CD4-positive, CD25-positive, alpha-beta regulatory T cell (primary cell): ENCODE measurements at places on chromosomes 7 and 10.

DNA sequence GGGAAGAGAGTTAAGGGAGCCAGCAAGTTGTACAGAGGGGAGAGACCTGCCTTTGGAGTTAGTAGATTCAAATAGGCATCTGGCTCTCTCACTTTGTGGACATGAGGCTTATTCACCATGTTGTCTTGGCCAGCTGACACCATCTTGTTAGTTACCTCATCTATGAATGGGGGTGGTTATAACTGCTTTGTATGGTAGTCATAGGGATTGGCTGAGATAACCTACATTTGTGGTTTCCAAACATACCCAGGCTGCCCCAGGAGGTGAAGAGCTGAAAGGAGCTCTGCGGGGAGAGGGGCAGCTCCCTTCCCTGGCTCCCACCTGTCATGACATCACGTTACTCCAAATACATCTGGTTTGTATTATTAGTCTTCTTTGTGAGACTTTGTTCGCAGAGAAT lies 393.3 kb upstream of the AUTS2 start:
- no peak for DNase-seq

DNA sequence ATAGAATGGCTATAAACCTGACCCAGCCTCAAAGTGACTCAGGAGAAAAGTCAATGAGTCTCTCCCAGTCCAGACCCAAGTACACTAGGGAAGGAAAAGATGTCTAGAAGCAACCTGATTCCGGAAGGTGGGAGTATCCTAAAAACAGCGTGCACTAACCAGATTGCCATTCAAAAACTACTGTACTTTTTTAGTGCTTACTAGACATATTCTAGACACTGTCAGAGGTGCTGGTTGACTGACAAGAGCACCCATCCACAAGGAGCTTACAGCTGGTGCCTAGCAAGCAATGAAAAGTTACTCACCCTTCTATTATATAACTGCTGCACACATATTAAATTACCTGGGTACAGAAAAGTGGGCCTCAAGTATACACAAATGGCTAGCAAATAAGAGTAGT lies 81.0 kb downstream of the SIRT1 start:
- no peak for DNase-seq

DNA sequence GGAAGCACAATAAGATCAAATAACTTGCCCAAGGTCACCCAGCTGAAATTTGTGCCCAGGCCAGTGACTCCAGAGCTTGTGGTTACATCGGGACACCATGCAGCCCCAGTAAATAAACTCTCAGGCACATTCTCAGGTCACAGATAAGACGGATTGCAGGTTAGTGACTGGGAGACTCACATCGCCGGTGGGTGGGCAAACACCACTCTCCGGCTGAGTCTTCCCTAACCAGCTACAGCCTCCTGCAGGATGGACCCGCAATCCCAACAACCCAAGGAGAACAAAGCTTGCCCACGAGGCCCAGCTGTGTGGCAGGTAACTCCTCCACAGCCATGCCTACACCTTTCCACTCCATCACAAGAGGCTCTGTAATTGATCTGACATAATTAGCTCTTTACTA lies 81.7 kb upstream of the EFCAB10 start:
- no peak for DNase-seq

GRCh38 chr7:95690367-95690947 lies 81.9 kb upstream of the DYNC1I1 start:
- no peak for DNase-seq

- DNase-seq = peak; percentile 72
These were observed 83.0 kb upstream of the DUSP5 start for GRCh38 chr10:110414548-110415309.

- peak; percentile 76 for DNase-seq
These were observed 44.9 kb upstream of the SVOPL start for GRCh38 chr7:138746073-138746472.

DNA sequence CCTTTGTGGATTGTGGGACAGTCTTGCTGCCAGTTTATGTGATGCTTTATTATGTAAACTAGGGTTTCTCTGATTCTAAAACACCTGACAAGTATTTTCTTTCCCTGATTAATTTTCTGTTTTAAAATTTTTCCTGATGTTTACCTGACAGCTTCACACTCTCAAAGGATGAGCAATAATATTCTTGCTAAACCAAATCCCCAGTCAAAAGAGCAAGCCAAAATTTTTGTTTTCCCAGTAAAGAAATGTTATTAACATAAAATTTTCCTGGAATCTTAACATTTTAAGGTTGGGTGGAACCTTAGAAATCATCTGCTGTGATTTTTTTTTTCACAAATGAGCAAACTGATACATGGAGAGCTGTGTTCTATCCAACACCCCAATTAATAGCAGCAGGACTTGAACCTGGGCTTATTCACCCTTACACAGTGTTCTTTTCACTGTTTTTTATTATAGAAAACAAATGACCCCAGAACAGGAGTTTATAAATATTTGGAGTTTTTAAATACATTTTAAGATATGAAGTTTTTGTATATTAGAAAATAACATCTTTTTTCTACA lies 185.2 kb upstream of the VIPR2 start:
- DNase-seq = no peak

DNA sequence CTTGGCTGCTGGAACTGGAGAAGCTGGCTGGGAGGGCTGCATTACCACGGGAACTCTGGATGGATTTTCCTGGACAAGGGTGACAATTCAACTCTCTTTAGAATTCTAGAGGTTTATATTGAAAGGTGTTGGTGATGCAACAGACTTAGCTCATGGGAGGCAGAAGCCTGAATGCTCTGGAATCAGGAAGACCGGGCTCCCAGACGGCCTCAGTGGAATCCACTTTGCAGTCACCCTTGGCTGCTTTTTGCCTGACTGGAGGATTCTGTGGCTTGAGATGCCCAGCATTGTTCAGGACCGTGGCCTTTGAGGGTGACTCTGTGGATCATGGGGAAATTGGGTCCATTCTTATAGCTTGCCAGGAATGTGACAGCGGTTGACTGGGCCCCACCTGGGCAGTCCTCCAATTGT lies 32.3 kb downstream of the PYROXD2 start:
- DNase-seq = no peak

DNA sequence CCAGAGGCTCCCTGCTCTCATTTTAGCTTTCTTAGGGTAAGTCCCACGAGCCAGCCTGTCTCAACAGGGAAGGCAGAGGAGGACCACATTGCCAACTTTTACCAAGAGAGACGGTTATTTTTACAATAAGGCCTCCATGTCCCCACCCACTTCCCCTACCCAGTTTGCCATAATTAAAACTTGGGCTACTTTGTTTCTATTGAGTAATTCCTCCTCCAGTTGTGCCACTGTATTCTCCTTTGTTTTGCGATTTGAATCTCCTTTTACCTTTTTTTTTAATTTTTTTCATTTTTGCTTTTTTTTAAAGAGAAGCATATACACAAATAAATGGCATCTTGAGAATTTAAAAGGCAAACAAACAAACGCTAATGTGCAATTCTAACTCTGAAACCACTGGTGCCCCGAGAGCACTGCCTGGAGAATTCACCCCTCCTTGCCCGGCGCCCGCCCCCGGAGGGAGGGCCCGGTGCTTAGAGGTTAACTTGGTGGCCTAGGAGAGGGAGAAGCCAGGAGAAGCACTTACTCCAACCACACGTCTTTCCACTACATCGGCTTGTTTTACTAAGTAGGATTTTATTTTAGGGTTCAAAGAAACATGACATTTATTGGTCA lies 282.3 kb downstream of the USP6NL start:
- DNase-seq = no peak

DNA sequence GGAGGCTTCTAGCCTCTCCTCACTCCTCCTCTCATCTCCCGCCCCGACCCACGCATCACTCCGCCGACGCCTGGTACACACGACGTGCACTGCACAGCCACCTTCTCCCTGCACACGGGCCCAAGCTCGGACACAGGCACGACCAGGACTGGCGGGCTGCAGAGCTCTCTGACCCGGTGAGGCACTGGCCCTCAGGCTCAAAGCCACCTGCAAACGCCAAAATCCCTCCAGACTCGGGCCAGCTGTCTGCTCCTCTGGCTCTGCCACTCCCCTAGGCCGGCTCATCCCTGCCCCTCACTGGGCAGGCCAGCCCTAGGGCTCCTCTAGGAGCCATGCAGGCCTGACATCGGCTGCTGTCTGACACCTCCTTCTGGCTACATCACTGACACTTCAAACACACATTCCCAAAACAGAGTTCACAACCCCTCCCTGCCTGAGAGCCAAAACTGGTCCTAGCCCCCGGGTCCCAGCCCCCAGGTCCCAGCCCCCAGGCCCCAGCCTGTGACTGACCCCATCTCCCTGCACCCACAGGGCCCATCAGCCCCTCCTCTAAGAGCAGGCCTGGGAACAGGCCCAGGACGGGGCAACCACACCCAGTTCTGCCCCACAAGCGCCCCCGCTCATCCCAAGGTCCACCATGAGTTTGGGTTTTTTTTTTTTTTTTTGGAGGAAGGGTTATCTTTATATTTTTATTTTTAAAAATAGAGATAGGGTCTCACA lies 35.1 kb downstream of the MAD1L1 start:
- DNase-seq = no peak

GRCh38 chr7:36513393-36513792 lies 123.7 kb downstream of the ANLN start:
- no peak for DNase-seq

GRCh38 chr7:108016841-108017775 lies 14.1 kb upstream of the LAMB1 start:
- no peak for DNase-seq

DNA sequence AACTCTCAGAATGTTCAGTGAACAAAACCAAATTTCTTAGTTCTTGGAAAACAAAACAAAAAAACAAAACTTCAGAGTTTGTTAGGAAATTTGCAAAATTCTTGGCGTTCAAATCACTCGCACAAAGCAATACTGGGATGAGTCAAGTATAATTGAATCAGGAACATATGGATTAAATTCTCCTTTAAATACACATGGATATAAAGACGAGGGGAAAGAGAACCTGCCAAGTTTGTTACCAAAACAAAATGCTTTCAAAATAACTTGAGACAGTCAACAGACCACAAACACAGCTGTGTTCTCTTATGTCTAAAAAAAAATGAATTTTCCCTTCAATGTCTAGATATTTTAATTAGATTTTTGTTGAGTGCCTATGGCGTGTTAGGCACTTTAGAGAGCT lies 93.5 kb upstream of the MPP7 start:
- DNase-seq = no peak

- no peak for DNase-seq
These were observed 36.9 kb downstream of the C1GALT1 start for GRCh38 chr7:7219216-7219615.

- DNase-seq = no peak
These were observed 8.8 kb upstream of the KLRG2 start for GRCh38 chr7:139492293-139492692.

GRCh38 chr7:50994753-50995319 lies 212.1 kb upstream of the GRB10 start:
- no peak for DNase-seq

DNA sequence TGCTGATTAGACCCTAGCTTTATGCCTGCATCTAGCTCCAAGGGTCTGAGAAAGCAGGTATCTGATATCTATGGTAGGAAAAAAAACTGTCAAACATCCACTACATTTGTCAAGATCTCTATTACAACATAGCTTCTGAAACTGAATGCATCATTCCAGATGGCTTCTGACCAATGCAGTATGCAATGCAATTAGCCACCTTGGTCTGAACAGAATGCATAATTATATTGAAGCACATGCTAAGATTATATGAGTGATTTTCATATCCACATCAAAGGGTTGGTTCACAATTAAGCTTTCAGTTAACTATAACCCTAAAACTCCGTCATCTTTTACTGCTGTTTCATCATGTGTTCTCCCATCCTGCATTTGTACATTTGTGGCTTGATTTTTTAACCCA lies 271.4 kb downstream of the POLR1F start:
- DNase-seq = no peak

GRCh38 chr10:94240901-94241300 lies 121.8 kb downstream of the NOC3L start:
- no peak for DNase-seq

- DNase-seq = peak; percentile 22
These were observed 609 bp downstream of the SGPL1 start for GRCh38 chr10:70816220-70816894.

DNA sequence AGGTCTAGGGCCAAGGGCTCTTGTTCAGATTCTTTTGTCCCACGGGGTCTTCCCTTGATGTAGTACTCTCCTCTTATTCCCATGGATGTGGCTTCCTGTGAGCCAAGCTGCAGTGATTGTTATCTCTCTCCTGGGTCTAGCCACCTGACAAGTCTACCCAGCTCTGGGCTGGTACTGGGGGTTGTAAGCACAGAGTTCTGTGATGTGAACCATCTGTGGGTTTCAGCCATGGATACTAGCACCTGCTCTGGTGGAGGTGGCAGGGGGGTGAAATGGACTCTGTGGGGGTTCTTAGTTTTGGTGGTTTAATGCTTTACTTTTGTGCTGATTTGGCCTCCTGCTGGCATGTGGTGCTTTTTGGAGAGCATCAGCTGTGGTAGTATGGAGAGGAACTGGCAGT lies 350.8 kb downstream of the DNAJB9 start:
- no peak for DNase-seq

DNA sequence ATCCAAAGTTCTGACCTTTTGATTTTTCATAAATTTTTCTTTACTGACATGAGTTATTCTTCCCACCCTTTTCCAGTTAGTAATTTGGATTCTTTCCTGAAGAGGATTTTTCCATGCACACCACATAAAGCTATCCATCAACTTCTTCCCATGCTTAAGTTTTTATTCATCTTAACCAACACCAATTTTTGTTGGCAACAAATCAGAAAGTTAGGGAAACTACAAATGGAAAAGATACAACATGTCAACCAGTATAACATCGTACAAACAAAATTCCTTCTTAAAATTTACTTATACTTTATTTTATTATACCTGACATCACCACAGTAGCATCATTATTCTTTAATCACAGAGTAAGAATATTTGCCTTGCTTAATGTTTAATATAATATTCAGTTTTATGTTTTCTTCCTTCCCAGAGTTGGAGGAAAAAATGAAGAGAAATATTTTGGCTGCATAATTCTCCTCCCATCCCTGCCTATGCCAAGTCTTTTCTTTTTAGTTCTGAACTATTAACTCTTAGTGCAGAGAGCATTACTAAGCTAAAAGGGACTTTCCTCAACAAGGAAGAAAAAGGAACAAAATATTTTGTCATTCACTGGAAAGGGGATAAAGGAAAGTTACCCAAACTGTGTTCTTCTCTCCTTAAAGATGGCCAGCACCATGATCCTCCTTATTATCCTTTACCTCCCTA lies 67.5 kb upstream of the MEOX2 start:
- no peak for DNase-seq

DNA sequence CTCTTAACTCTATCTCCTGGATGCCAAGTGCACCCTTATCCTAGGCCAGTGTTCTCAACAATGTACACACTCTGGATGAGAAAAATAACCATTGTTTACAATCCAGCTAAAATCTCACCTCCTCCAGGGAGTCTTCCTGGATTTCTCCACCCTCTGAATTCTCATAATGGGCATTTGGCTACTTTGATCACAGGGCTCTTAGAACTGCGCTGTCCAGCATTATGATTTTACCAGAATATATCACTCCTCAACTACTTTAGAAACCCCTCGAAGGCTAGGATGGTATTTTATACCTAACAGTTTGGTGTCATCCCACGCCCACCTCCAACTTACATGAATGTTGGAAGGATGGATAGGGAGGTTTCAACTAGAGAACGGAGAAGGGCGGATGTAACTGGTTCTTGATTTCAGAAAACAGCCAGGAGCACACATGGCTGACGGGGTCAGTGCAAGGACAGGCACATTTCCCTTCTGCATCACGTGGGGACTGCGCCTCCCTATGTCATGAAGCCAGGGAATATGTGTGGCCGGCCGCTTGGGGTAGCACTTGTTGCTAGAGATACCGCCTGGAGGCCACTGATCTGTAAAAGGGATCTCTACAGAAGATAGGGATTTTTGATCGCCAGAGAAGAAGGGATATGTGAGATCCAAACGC lies 1.2 kb upstream of the ATP6V0E2 start:
- no peak for DNase-seq

GRCh38 chr7:142146124-142146523 lies 34.6 kb downstream of the MGAM2 start:
- DNase-seq = no peak
